GM13976 (cell line): ENCODE measurements at places on chromosomes 1 and 21.

DNA sequence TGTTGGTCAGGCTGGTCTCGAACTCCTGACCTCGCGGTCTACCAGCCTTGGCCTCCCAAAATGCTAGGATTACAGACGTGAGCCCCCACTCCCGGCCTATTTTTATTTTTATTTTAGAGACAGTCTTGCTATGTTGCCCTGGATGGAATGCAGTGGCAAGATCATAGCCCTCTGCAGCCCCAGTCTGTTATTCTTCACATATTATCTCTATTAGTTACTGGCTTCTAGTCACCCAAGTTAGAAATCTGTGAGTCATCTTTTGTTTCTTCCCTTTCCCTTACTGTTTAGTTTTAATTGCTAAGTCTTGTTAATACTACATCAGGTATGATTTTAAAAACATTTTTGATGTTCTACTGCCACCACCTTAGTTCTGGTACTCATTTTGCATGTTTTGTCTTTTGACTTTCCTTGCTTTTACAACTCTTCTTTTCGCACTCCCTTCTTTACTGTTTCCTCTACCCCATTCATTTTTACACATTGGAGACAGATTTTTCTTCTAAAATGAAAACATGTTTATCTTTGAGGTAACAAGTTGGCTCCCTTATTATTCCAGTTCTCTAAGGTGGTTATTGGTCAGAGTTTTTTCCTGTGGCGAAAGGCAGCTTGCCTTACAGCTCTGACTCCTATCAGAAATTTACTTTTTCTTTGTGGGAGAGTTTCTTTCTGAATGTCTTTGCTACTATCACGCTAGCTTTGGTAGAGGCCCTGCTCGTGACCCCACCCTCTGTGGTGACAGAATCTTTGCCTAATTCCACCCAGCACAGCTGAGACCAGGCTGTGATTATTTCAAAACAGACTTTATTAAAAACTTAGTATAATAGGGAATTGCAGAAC is 19.5 kb downstream of the ZMYM4 start:
- DNase-seq, result no peak

DNA sequence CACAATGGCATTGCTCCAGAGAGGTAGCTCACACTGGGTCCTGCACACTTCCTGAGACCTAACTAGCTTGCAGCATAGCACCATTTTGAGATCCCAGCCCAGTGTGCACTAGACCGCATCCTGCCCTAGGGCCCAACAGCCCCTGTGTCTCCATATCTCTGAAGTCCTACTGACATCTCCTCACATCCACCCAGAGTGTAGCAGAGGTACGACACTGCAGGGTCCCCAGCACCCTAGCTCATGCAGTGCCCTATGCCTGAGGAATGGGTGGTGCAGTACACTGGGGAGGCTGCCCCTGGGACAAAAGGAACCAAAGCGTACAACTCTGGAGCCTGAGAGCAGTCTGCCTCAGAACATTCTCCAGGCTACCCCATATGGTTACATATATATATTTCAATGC is 111.4 kb upstream of the DEPDC1 start:
- DNase-seq, result no peak

- no peak for DNase-seq
Measured at GRCh38 chr1:159079525-159079924, 3.0 kb upstream of the AIM2 start.

DNA sequence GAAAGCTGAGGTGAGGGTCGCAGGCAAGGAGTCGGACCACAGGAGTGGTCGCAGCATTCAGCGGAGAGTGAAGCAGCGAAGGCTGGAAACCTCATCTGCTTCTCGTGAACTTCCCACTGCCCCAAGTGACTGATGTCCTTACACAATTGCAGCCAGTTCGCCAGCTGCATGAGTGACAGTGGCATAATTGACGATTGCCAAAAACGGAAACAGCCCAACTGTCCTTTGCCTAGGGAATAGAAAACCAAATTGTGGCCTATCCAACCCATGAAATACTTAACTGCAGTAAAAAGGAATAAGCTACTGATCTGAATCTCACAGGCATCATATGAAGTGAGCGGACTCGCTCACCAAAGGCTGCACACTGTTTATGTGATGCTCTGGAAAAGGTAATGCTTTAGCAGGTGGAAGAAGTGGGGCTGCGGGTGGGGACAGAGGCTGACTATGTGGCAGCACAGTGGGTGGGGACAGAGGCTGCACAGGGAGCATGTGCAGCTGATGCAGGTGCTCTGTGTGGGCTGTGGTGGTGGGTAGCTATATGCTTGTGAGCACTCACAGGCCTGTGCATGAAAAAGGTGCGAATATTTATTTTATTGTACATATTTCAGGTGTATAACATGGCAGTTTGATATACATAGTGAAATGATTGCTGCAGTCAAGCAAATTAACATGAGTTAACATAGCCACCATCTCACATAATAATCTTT is 4.2 kb upstream of the NLRP3 start:
- no peak for DNase-seq

DNA sequence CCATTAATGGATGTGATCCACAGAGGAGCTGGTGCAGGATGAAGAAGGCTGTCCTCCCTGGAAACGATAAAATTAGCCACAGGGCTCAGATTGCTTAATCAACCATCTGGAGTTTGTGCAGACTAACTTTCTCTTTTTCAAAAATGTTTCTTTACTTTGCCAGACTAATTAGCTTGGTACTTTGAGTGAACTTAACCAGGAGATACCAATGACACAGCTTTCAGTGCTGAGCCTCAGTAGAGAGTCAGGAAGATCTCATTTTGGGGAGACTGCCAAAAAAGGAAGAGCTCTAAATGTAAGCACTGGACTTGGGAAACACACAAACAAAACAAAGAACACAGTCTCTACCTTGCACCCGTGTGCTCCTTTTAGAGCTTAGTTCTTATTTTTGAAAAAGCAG is 248.1 kb upstream of the DEPDC1 start:
- no peak for DNase-seq

- DNase-seq, result peak; percentile 37
Measured at GRCh38 chr1:159008744-159009188, 941 bp upstream of the IFI16 start.

DNA sequence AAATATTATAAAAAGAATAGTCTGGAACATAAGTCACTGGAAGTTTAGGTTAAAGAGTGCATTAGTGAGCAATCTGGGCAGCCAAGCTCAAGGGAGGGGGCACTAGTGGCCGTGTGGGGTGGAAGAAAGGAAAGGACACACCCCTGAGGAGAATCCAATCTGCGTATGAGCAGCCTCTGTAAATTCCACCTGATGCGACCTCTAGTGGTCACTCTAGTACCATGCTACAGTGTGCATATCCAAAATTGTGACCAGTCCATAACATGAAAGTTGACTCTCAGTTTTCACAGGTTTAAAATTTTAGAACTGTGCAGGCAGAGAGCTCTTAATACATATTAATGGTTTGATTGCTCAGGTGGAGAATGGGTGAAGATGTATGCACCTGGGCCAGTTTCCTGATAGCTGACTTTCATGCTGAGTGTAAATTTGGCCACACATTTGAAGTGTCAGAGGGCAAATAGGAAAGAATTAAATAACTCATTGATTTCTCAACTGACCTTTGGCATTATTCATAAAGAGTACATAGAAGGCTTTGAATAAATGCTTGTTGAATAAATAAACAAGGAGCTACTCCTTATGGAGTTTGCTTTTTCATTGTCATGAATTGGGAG is 105.9 kb upstream of the C21orf91 start:
- peak; percentile 67 for DNase-seq

DNA sequence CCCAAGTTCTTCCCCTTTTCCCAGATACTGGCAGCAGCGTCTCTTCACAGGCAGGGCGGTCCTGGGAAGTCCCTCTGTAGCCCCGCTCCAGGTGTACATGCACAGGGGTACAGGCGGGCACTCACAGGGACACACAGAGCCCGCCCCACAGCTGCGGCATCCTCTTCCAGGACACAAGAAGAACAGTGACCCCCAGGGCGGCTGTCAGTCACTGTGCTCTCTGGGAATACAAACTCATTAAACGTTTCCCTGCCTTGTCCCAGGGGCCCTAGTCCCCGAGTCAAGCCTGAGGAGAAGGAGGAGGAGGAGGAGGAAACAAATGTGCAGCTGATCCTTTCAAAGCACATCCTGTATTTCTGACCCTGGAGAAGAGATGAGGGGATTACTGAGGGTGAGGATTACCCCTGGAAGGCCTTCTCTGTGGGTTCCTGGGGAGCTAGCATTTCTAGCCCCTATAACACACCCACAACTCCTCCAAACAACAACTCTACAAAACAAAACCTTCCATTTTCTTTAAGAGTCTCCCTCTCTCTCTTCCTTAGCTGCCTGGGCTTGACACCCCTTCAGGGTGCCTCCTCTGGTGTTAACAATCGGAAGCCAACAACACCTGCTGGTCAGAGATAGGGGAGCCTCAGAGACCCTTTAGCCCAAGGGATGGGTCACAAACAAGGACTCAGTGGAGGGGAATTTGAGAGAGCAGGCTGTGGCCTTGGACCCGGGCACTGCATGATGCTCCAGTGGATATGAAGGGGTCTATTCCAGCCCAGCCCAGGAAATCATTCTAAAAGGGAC is 28.4 kb upstream of the DMBX1 start:
- DNase-seq, result no peak

DNA sequence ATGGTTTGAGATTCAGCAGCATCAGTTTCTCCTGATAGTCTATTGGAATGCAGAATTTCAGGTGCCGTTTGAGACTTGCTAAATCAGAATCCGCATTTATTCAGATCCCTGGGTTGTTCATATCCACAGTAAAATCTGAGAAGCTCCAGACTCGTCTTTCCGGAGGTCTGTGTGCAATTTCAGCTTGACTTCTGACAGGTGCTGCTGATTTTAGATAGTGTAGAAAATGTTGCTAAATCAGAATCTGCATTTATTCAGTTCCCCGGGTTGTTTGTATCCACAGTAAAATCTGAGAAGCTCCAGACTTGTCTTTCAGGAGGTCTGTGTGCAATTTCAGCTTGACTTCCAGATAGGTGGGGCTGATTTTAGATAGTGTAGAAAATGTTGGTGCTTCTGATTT is 113.7 kb downstream of the PAPPA2 start:
- no peak for DNase-seq

- DNase-seq, result no peak
Measured at GRCh38 chr1:22038036-22038435, 14.5 kb upstream of the CDC42 start.

GRCh38 chr21:45160198-45160597 is 85.8 kb downstream of the ADARB1 start:
- DNase-seq, result no peak

DNA sequence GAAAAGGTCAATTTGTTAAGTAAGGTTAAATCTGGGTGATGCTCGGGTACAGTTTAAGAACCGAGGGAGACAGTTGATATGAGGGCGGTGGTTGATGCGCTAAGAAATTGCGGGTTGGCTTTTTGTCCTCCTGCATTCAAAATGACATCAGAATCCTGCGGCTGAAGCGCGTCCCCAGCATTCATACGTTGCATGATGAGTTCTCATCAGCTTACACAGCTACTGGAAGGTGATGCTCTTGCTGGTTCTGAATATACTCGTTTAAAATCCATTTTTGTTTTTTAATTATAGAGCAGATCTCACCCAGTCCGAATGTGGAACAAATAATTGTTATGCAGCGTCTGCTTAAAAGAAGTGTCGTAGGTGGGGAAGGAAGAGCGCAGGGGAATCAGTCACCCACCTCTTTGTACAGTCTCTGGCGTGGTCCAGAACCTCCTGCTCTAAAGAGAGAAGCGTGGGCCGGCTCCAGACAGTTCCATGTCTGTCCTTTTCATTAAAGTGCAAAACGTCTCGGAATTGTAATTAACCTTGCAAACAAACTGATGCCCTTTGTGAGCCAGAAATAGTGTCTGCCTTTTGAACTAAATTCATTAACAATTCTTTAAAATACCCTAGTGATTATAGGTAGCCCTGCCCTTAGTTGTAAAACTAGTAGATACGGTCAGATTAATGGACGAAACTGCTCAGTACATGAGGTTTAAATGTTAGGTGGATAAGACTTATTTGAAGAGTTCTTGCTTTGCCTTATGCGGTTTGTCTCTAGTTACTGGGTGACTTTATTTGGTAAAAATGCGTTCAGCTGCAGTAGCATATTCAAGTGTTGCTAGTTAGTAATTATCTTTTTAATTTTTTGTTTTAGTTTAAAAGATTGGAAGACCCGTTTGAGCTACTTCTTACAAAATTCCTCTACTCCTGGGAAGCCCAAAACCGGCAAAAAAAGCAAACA is 741 bp downstream of the RGS2 start:
- DNase-seq, result no peak

- no peak for DNase-seq
Measured at GRCh38 chr1:162230096-162230495, 146.6 kb downstream of the SPATA46 start.

DNA sequence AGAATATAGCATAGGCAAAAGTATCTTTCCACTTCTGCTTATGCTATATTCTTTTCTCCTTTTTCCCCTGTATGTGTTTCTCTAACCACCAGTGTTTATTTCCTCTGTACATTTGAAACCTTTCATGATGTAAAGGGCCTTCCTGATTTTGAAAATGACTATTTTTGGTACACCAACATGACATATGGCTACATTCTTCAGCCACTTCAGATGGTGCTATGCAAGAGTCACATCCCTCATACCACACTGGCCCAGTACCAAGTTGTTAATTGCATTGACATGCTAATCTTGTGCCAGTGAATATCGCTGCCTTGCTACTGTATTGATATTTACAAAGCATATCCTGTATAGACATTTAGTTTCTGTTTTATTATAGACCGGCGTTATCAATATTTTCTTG is 408.7 kb downstream of the NCAM2 start:
- DNase-seq, result no peak

DNA sequence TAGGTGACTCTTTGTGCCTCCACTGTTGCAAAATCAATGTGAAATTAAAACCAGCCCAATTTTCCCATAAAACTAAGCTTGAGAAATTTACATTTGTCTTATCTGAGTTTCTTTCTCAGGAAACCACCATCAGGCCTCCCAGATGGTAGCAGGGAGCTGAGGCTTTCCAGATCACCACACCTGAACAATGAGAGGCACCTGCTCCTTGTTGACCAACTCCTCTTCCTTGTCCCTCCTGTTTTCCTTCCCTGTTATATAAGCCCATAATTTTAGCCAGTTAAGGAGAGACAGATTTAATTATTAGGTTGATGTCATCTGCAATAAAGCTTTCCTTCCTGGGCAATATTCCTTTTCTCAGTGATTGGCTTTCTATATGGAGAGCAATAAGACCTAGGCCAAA is 32.0 kb upstream of the C1orf185 start:
- no peak for DNase-seq

- peak; percentile 90 for DNase-seq
Measured at GRCh38 chr1:209627732-209628196, 24.5 kb downstream of the LAMB3 start.

GRCh38 chr1:40696294-40696693 is 4.8 kb downstream of the NFYC start:
- no peak for DNase-seq

DNA sequence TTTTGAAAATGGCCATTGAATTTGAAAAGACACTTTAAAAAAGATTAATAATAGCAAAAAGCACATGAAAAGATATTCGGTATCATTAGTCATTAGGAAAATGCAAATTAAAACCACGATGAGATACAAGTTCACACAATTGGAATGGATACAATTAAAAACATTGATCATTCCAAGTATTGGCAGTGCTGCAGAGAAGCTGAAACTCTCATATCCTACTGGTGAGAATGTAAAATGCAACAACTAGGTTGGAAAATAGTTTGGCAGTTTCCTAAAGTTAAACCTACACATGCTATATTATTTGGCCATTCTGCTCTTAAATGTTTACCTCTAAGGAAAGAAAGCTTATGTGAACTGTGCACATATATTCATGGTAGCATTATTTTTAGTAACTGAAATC is 838.7 kb upstream of the PRMT6 start:
- DNase-seq, result no peak

- no peak for DNase-seq
Measured at GRCh38 chr21:39976800-39977199, 109.6 kb downstream of the PCP4 start.
